ENCODE measurements at places on chromosomes 2 and 18.
A peak's percentile ranks its signal among the peaks of the same experiment; 100 is the strongest.

- no peak for DNase-seq
Observed at GRCh38 chr18:62400916-62401315, 75.8 kb downstream of the TNFRSF11A start.

- DNase-seq, result no peak
Observed at GRCh38 chr2:118279005-118279404, 190.7 kb downstream of the INSIG2 start.

DNA sequence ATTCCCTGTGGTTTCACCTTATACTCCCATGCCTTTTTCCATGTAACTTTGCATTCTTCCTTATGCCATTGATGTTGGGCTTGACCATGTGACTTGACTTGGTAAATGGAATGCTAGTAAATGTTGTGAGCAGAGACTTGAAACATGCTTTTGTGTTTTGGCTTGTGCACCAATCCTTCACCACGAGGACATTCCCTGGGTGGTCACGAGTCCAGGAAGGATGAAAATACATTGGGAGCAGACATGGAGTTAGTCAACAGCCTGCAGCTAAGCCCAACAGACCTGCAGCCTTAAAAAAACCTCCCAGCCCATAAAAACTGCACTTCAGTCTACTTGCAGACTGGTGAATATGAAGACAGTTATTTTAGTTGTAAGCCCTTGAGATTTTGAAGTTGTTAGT lies 116.5 kb upstream of the SPATS2L start:
- no peak for DNase-seq

DNA sequence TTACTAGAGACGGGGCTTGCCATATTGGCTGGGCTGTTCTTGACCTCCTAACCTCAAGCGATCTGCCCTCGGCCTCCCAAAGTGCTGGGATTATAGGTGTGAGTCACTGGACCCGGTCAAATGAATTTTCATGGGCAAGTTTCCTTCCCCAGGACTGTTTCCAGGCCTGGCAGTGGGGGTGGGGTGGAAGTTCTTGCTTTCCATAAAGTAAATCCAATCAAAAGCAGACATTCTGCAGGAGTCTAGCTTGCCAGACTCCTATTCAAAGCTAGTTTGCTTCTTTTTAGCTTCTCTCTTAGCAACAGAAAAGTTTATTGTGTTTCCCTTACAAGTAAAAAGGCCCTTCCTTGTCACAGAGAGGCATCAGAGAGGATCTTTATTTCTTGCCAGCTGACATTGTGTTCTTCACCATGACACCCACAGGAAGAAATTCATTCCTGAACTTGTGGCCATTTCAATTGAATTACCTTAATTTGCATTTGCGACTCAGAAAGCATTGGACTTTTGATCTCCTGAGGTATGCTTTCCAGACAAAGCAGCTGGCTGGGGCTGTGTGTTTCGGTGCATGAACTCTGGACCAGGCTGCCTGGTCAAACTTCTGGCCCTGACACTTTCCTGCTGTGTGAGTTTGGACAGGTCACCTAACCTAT lies 37.9 kb downstream of the LYPD1 start:
- DNase-seq, result no peak

- DNase-seq, result peak; percentile 55
Observed at GRCh38 chr18:59988098-59988706, 88.4 kb downstream of the PMAIP1 start.

GRCh38 chr2:190805843-190806242 lies 74.8 kb upstream of the GLS start:
- DNase-seq, result no peak

DNA sequence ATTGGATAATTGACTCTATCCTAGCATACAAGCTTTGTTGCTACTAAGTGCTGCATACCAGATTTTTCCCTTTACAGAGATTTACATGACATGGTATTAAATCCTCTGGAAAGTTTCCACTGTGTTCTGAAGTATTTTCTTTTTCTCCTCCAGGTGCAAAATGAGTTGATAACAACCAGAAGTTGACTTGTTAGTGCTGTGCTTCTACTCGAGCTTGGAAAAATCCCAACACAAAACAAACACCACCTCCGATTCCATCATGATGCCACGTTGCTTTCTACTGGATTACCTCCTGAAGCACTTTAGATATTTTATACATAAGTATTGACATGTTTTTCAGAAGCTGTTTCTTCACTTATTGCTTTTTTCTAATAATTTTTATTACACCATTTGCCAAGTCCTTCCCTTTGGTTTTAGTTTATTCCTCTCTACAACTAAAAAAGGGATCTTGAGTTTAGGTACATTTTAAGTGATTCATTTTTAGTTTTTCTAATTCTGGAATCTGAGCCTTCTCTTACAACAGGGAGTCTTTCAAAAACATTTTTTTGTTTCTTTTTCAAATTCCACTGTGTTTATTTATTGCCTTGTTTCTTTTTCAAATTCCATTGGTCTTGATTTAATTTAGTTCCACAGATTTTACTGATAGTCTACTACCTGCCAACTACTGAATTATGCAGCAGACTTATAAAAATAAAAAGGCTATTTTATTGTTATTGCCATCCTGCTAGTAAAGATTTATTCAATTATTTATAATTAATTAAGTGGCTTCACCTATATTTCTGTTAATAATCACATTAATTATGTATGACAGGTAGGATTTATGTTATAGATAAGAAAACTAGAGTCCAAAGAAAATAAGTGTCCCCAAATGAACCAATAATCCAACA lies 143.4 kb downstream of the PPP1R1C start:
- no peak for DNase-seq

- DNase-seq, result no peak
Observed at GRCh38 chr2:43215673-43216255, 10.6 kb downstream of the ZFP36L2 start.

GRCh38 chr18:58078889-58079573 lies 35.0 kb downstream of the NEDD4L start:
- DNase-seq, result no peak

GRCh38 chr2:28683100-28683706 lies 68.4 kb upstream of the PPP1CB start:
- no peak for DNase-seq

DNA sequence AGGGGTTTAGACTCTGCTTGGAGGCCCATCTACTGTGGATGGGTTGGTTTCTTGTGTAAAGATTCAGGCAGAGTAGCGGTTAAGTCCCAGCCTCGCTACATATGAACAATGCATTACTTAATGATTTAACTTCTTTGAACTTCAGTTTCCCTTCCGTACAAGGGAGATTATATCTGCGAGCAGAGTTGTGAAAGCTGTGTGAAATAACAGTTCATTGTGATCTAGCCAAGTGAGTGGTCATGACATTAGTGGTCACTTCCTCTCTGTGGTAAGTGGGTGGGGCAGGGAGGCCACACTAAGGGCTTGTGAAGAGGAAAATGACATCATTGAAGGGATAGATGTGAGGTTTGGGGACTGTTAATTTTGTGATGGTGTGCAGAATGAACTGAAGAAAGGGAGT lies 14.1 kb upstream of the MEX3C start:
- DNase-seq, result peak; percentile 100

DNA sequence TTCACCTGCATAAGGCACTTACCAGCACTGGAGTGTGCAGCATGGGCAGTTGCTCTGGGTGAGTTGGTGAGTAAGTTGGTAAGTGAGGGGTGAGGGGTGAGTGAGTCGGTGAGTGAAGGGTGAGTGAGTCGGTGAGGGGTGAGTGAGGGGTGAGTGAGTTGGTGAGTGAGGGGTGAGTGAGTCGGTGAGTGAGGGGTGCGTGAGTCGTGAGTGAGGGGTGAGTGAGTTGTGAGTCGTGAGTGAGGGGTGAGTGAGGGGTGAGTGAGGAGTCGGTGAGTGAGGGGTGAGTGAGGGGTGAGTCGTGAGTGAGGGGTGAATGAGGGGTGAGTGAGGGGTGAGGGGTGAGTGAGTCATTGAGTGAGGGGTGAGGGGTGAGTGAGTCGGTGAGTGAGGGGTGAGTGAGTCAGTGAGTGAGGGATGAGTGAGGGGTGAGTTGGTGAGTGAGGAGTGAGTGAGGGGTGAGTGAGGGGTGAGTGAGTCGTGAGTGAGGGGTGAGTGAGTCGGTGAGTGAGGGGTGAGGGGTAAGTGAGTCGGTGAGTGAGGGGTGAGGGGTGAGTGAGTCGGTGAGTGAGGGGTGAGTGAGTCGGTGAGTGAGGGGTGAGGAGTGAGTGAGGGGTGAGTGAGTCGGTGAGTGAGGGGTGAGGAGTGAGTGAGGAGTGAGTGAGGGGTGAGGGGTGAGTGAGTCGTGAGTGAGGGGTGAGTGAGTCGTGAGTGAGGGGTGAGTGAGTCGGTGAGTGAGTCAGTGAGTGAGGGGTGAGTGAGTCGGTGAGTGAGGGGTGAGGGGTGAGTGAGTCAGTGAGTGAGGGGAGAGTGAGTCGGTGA lies 17.1 kb downstream of the THAP4 start:
- no peak for DNase-seq
